ENCODE measurements at places on chromosomes 3 and 15.
A peak's percentile ranks its signal among the peaks of the same experiment; 100 is the strongest.

DNA sequence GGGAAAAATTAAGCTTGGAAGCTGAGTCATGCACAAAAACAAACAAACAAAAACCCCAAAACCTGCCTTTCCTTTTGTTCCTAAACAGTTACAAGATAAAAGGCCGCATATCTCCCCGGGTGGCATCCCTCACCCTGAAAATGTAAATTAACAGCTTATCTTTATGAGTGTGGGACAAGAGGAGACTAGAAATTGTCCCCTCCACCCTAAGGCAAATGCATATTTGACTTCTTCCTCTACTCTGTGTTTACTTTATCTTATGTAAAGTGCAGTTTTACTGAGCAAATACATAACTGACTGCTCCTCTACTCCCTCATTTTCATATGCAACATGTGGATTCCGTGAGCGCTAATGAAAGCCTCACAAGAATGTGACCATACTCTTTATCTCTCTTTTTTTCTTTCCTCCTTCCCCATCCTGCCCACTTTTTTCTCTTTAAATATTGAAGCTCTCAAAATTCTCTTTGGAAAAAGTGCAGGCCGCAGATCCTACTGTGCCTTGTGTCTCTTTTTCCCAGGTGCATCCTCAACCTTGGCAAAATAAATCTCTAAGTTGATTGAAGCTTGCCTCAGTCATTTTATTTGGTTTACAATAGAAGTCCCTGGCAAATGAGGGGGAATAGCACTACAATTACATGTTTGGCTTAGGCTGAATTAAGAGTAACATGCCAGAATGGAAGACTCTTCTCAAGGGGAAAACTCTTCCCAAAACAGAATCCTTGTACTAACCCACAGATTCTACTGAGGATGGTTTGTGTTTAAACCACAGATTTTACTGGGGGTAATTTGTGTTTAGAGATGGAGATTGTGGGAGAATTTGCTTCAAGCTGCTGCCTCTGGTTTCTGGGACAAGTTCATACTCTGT, 72.7 kb upstream of the WDR72 start:
- no peak for DNase-seq

DNA sequence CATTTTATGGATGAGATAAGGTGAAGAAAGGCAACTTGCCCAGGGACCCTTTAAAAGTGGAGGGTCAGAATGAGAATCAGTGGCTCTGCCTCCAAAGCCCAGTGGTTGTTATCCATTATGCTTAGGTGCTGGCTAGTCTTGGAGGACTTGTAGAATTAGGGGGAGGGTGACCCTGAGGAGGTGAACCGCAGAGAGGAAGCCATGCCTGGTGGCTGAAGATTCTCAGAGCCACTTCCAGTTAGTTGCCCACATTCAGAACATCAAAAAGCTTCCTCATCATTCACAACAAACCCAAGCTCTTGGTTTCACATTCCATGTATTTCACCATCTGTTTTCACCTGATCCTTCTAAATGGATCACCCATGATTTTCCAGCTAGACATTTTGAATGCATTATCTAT, 11.2 kb downstream of the EBLN2 start:
- DNase-seq = no peak

GRCh38 chr15:70374096-70374495, 276.4 kb upstream of the TLE3 start:
- DNase-seq = no peak

DNA sequence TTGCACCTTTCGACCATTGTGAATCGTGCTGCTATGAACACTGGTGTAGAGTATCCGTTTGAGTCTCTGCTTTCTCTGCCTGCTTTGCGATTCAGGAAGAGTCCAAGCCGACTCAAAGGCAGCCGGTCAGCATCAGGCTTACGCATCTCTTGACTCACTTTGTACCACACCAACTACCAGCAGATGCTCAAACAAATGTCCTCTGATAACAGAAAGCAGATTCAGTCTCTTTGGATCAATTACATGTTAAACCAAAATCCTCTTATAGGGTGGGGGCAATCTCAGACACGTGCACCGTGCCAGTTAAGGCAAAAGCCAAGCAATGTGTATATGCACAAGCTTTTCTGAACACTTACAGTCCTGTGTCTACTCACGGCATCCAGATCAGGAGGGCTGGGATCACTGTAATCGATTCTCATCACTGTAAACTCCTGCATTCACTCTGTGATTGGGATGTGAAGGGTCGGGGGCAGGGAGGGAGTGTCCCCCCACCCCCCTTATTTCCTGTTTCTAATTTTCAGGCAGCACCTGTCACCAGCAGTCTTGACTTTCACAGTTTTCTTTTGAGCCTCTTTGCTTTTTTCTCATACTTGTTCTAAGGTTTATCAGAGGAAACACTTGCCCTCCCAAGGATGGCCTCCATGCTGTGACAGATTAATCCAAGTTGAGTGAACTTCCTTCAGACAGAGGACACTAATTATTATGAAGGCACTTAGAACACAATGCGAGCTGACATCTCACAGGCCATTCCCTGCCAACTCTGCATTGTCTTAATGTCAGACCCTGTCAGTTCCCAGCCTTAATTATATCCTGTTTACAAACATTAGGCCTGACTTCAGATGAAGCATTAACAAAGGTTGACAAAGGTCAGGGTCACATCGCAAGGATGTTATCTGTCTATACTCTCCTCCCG, 153.5 kb downstream of the MECOM start:
- no peak for DNase-seq

GRCh38 chr3:164604687-164605086, 473.6 kb downstream of the SI start:
- DNase-seq = no peak

DNA sequence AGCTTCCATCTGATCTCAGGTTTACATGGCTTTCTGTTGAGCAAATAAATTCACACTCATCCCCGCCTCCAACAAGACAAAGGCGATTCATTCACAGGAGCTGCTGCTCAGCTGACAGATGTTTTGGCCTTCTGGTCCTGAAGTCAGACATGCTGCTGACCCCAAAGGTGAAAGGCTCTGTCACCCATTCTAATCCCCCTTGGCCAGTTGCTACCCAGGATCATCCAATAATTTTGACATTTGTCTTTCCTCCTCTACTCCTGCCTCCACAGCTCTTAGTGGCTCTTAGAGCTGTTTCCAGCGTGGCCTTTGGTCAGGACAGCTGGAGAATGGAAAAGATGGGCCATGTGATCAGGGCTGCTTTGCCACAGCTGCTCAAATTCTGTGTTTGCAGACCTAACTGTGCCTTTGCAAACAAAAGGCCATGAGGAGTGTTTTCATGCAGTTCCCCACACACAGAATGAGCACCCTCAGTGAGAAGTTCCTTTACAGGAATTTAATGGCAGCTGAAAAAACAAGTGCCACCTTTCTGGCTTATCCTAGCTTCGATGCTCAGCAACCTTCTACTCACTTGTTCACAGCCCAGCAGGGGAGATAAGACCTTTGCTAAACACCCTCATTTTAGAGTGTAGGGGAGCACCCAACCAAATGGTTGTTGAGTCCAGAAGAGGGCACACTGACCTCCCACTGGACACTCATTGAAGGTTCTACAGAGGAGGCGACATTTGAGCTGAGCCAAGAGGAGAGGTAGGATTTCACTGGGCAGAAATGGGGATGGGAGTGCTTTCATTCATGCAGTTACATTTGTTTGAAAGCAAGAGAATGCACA, 39.0 kb downstream of the CYP19A1 start:
- no peak for DNase-seq

DNA sequence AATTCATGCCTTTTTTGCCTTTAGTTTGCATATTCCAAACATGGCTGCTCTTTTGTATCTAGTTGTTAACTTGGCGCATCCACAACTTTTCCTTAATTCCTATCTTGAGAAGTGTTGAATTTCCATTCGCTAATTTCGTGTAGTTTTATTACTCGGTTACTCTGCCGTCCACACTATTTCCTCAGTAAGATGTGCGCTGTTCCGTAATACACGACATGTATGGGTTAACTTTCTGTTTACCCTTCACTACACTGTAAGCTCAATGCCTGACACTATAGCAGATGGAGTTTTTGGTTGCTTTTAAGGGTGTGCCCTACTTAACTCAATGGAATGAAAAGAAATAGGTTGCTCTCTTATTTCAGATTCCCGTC, 724 bp downstream of the RPSA start:
- DNase-seq = no peak

GRCh38 chr3:169420429-169420828, 243.1 kb downstream of the MECOM start:
- DNase-seq = no peak

DNA sequence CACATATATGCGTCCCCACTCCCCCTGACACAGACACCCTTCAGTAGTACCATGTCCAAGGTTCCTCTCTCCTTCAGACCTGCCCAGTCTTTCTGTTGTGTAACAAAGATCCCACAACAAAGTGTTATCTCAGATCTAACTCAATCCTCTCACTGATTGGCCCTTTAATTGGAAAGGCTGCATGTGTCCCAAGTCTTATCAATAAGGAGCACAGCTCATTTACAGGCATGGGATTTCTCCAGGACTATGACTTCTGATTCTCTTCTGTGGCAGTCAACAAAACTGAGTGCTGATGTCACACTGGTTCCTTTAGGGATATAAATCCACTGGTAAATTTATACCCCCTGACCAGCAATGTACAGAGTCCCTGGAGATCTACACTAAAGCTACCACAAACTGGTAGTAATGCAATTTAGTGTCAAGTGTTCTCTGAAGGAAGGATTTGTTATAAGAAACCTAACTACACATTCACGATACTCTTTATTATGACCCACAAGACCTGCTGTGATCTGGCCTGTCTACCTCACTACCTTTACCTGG, 28.1 kb downstream of the CLK3 start:
- DNase-seq = no peak

- no peak for DNase-seq
These were observed 79.1 kb downstream of the SLC49A4 start for GRCh38 chr3:122873741-122874515.

DNA sequence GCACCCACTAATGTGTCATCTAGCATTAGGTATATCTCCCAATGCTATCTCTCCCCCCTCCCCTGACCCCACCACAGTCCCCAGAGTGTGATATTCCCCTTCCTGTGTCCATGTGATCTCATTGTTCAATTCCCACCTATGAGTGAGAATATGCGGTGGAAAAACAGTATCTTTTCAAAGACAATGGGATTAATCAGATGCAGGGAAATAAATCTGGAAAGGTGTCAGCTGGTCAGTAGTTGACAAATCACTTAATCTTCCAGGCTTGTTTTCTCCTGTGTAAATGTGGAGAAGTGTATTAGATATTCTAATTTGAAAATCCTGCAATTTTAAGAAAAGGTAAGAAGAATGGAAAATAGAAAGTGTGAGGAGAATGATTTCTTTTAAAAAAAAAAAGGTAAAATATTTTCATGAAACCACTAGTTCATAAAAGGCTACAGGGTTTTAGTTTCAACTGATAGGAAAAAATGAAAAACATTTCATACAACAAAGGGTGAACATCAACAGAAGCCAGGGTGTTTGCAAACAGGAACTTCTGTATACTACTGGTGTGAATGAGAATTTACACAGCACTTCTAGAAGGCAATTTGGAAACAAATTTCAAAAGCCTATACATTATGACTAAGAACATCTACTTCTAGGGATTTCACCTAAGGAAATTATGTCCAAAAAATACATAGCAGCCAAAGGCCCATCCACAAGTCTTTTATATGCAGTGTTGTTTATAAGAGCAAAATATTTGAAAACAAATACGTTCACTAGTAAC, 113.5 kb downstream of the CBLB start:
- no peak for DNase-seq

DNA sequence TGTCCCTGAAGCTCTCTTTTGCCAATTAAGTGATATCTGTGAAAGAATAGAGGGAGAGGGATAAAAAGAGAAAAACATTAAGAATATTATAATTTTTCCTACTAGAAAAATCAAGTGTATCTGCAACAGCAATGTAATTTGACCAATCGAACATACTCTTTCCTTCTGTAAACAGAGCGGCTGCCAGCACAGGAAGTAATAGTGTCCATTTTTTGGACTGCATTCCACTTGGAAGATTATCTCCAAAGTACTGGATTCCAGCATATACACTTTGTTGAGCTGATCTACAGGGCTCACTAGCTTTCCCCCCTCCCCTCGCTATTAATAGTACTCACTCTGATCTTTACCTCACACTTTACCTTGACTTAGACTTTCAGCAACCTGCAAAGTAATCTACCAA, 90.4 kb downstream of the SUCLG2 start:
- no peak for DNase-seq

GRCh38 chr3:45120359-45121158, 25.6 kb downstream of the CDCP1 start:
- no peak for DNase-seq

GRCh38 chr15:71743861-71744382, 66.4 kb upstream of the NR2E3 start:
- DNase-seq = peak; percentile 56

- DNase-seq = no peak
These were observed 20.0 kb upstream of the SNX22 start for GRCh38 chr15:64131547-64131946.

DNA sequence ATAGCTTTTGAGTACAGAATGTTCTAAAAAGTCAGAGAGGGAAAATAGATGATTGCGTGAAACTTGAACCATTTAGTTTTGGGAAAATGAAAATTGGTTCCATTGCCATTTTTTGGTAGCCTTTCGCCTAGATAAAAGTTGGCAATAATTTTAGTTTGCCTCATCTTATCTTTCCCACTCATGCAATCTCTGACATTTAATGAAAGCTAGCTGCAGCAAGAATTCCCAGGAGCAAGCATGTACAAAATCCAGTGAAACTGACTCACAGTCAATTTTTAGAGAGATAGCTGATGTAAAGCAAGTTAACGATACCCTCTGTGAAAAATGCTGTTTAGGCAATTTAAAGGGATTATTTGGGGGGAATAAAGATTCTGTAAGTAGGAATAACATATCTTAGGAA, 797.4 kb downstream of the GRM7 start:
- no peak for DNase-seq

DNA sequence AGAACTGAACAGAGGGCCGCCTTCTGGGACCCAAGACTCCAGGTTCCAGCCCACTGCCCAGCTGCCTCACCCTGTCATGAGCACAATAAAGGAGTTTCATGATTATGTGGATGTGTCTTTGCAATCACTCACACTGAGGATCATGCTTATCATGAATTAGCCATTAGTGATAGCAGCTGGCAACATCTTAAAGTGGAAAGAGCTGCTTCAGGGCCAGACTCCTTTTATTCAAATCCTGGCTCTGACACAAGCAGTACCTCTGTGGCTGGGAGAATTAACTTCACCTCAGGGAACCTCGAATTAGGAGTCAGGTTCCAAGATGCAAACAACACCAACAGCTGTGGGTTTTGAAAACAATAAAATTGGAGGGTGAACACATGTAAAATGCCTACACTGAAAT, 6.6 kb upstream of the SCAP start:
- DNase-seq = no peak

Data from AG08396 (cell line).